Upper lobe of right lung (tissue), 1 donor: ENCODE measurements at places on chromosomes 13 and 19. TPM values are rescaled to one million over a fixed set of nuclear protein-coding genes. Genes with fewer than 3 reads are reported as not detected.

- no peak for DNase-seq
Measured at GRCh38 chr13:46012404-46012803, 40.1 kb downstream of the ZC3H13 start.

- no peak for DNase-seq
Measured at GRCh38 chr19:55549500-55550320, 4.4 kb upstream of the SBK3 start.

DNA sequence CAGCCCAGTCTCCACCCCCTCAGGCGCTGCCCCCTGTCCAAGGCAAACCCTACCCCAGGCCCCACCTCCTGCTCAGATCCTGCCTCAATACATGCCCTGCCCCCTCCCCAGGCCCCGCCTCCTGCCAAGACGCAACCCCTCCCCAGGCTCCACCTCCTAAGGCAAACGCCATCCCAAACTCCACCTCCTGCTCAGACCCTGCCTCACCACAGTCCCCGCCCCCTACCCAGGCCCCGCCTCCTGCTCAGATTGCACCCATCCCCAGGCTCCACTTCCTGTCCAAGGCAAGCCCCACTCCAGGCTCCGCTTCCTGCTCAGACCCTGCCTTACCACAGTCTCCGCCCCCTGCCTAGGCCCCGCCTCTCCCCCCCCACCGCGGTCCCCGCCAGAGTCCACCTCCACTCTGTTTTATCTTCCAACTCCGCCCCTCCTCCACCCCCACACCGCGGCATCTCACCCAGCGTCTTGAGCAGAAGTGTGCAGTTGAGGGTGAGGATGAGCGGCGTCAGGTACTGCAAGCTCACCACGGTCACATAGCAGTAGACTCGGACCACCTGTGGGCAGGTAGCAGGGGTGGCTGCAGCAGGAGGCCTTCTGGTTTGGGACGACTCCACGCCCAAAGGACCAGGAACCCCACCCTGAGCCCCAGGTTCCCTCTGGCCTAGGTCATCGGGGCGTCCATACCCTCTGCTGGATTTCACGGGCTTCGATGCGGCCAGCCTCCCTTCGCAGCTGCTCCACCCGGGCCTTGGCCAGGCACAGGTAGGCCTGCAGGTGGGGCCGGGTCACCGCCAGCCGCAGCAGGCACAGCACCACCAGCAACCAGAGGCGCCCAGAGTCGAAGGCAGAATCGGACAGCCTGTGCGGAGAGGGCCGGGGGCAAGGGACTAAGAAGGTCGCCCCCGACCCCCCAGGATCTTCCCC is 17.7 kb downstream of the TMEM161A start:
- DNase-seq: no peak

- no peak for DNase-seq
Measured at GRCh38 chr19:39937094-39937720, 2.8 kb upstream of the FCGBP start.

DNA sequence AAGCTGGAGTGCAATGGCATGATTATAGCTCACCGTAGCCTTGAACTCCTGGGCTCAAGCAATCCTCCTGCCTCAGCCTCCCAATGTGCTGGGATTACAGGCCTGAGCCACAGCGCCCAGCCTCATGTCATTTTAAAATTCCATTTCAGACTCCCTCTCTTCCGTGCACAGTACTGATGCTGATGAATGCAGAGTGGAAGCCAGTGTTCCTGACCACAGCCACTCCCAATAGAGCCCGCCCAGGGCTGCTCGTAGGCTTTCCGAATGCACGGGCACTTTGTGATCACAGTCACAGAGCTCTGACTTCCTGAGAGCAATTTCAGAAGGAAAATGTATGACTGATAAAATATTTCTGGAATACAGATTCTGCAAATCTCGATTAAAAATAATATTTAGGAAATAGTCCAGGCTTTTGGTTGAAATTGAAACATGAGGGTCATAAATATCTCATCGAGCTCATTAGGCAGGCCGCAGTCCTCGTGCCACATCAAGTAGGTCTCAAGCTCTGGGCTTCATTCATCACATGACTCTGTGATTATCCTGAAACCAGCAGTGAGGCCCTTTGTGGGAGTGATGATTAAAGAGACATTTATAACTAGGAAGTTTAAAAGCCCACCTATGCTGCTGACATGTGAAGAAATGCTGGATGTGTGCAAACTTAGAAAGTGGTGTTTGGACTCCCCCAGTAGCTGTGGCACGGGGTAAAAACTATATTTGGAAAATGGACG is 38.9 kb upstream of the AMER2 start:
- no peak for DNase-seq

- no peak for DNase-seq
Measured at GRCh38 chr13:40813667-40814454, 24.4 kb downstream of the SLC25A15 start.

Gene SIGLEC5
- 0.90 TPM for total RNA-seq

Gene IZUMO2
- not detected for total RNA-seq

Gene ICAM4
- 11.1 TPM for total RNA-seq
